Activated CD8-positive, alpha-beta memory T cell treated with anti-CD3 and anti-CD28 coated beads, Interleukin-2, amount 50 U/mL, for 4 hours (primary cell): ENCODE measurements at places on chromosomes 5 and 9.

GRCh38 chr5:178569485-178569884 is 20.7 kb downstream of the COL23A1 start:
- no peak for DNase-seq

GRCh38 chr9:93270976-93271375 is 87.0 kb downstream of the WNK2 start:
- no peak for DNase-seq

DNA sequence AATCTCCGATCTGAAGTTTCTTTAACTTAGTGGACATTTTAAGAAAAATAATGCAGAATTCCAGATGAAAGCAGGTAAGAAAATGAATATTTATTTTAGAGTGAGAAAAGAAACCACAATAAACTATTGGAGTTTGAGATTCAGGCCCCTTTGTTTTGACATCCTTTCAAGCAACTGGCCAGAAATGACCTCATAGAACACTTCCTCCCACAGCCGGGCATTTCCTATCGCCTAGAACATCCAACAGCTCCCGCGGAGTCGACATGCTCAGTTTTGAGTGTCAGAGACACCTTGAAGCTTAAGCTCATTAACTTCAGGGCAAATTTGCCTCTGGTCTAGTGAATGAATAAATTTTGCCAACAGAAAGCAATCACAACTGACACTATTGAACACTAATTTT is 369.2 kb downstream of the TLE4 start:
- DNase-seq = no peak

DNA sequence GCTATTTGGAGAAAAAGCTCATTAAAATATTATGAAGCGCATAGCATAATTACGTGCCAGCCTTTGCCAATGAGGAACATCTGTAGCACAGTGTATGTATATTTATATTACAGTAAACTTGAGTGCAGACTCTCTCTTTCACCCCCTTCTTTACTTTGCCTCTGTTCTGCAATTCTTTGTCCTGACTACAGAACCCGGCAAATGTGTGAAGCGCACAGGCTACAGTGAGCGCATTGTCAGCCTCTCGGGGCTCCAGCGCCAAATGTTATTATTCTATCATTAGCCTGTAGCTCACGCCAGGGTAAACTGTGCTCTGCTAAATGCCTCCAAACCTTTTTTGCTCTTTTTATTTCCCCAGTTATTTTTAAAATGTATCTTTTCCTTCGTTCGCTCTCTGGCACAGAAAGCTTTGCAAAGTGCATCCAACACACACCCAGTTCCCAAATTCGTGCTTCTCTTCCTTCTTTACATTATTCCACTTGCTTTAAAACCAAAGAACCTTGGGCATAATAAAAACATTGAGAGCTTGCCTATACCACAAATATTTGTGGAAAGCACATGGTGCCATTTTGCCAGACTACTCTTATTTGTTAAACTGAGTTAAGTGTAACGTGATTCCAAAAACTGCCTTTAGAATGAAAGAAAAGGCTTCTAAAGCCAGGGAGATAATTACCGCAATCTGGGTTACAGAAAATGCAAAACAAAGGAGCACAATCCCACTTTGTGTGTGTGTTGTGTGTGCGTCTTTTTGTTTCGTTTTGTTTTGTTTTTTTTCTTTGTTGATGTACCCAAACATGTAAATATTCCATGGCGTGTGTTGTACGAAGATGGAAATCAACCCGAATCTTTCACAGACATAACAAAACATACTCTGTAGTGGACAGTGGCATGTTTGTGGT is 164.1 kb upstream of the MPDZ start:
- DNase-seq = no peak

GRCh38 chr9:98087420-98088354 is 31.2 kb downstream of the NANS start:
- peak; percentile 52 for DNase-seq

DNA sequence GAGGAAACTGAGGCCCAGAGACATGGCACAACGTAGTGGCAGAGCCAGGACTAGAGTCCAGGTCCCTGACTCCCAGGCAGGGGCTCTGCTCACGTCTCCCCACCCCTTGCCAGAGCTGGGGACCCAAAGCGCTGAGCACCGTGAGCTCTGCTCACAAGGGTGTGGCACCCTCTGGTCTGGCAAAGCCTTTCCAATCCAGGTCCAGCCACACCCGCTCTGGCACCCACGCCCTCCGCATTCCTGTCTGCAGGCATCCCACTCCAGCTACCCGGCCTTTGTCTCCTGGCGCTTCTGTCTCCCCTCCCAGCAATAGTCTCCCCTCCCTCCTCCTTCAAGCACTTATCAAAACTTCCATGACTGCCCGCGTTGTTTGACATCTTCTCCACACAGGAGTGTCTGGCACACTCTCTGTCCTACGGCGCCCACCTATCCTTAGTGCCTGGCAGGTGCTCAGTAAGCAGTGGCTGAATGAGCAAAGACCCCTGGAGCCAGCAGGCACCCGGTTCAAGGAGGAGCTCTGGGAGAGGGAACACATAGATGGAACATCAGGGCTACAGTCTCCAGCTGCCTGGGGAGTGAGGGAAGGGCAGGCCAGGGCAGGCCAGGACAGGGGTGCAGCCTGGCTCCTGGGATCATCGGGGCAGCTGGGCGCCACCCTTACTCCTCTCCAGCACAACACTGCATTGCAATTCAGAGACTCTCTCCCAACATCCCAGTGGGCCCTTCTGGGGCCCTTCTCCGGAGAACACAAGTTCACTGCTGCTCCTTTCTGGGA is 12.0 kb downstream of the HIGD2A start:
- no peak for DNase-seq

DNA sequence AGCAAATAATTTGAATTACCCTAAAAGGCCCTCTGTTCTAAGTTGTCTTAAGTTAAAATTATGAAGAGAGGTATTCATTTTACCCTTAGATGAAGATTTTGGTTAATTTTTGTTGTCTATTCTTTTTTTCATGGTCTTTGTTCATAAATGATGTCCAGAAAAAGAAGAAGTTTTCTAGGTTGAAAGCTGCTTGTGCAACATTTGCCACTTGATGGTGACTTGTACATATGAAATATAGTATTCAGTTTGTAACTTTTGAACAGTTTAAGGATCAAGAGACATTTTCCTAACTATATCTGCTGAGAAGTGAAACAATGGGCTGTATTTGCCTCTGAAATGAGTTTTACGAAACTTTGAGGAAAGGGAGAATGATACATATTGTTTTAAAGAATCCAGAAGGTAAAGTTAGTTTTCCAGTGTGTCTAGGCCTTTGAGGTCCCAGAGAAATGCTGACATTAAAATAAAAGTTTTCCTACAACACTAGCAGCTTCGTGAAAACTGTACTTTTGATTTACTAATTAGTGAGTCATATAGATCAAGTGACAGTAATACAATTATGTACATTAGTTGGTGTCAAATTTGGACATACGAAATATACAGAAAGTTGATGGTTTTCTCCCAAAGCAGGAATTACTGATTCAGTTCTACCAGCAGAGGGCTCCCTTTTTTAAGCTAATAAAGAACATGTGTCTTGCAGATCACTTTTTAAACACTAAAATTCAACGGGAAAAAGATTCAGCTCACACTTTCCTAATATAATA is 70.5 kb downstream of the PIK3R1 start:
- DNase-seq = no peak
